ENCODE measurements at places on chromosomes 4 and X.
A peak's percentile ranks its signal among the peaks of the same experiment; 100 is the strongest.

- peak; percentile 19 for DNase-seq
These were observed 21.8 kb upstream of the BBS12 start for GRCh38 chr4:122710434-122711308.

DNA sequence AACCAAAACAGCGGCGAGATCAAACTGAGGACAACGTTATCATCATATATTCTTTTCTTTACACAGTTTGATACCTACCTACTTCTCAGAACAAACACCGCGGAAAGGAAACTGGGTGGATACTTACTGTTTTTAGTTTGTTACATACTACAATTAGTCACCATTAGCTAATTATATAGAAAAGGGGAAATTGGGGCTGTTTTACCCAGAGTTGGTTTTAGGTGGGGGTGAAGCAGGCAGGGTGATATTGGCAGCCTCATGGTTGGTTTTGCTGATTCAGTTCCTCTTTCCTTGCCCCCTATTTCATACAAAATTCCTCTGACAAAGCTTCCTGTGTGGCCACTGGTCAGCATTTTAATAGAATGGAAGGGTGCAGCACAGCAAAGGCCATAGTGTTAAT, 77.8 kb downstream of the SORBS2 start:
- no peak for DNase-seq

- DNase-seq, result no peak
These were observed 134.4 kb upstream of the JADE1 start for GRCh38 chr4:128675083-128675482.

- no peak for DNase-seq
These were observed 227.3 kb upstream of the CENPE start for GRCh38 chr4:103425406-103425805.

GRCh38 chr4:188778905-188779304, 639.7 kb downstream of the TRIML1 start:
- no peak for DNase-seq

GRCh38 chrX:11944501-11944900, 186.5 kb downstream of the MSL3 start:
- DNase-seq, result no peak

GRCh38 chr4:24770032-24770584, 25.3 kb upstream of the SOD3 start:
- no peak for DNase-seq

GRCh38 chr4:147311956-147312355, 168.9 kb upstream of the EDNRA start:
- DNase-seq, result no peak

DNA sequence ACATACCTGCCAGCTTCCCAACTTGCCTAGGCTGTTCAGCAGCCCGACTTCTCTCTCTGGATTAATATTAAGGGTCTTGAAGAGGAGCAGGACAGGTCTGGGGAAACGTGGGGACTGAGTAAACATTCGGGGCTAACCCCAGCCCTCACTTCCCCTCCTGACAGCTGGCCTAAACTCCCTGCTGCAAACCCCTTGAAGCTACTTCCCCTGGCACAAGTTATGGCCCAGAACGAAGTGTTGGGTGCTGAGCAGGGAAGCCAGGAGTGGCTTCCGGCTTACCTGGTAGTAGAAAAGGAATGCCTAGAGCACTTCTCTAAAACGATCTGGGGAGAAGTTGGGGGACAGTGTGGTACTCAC, 200.0 kb downstream of the BCOR start:
- DNase-seq, result no peak

DNA sequence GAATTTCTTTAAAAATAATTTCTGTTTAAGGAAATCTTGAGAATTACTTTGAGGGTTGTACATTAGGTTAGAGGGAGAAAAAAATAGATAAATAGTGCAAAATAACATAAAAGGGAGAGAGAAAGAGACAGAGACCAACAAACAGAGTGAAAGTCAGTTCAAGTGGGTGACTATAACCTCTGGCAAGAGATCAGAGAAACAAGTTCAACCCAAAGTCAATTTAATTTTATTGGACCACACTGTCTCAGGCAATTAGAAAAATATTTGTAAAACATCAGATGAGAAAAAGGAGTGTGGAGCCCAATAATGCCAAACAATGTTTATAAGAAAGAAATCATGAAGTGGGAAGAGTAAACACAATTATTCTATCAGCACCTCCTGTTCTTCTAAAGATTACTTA, 143.5 kb upstream of the GYPA start:
- no peak for DNase-seq
